ENCODE measurements at places on chromosomes 11 and 22. TPM values are rescaled to one million over a fixed set of nuclear protein-coding genes. Genes with fewer than 3 reads are reported as not detected.
A peak's percentile ranks its signal among the peaks of the same experiment; 100 is the strongest.

Gene KCNE3
- 30.0 TPM for polyA plus RNA-seq

Gene OR8A1
- polyA plus RNA-seq: not detected

GRCh38 chr11:94511932-94512781 is at the start of gene C11orf97:
TSS of gene C11orf97 (plus strand) at chr11:94512461. CDS start at chr11:94512529, 68 bp downstream.
- H3K27ac ChIP-seq: peak within 1 kb of the TSS; percentile 39
- H3K27me3 ChIP-seq: no peaks in the 10 kb centered on the region
- no peaks in the 10 kb centered on the region for H3K36me3 ChIP-seq

DNA sequence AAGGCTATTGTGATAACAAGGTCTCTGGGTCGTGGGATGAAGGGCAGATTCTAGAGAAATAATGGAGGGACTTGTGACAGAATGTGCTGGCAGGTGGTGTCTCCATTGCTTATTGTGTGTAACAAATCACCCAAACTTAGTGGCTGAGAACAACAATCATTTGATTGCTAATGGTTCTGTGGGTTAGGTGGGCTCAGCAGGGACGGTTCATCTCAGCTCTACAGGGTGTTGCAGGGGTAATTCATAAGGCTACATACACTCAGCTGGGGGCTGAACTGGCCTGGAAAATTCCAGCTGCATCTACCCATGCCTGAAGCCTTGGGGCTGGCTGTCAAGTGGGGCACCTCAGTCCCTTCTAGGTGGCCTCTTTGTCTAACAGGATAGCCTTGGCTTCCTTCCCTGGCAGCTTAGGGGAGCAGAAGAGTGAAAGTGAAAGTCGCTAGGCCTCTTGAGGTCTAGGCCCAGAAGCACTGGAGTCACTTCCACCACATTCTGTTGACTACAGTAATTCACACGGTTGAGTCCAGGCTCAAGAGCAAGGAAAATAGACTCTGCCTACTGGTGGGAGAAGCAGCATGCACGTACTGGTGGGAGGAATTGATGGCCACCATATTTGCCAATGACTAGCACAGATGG is 308.9 kb downstream of the MN1 start:
- no peaks in the 10 kb centered on the region for H3K27me3 ChIP-seq
- H3K4me3 ChIP-seq: no peak overlapping the region
- DNase-seq: no peak
- H3K27ac ChIP-seq: no peak overlapping the region

DNA sequence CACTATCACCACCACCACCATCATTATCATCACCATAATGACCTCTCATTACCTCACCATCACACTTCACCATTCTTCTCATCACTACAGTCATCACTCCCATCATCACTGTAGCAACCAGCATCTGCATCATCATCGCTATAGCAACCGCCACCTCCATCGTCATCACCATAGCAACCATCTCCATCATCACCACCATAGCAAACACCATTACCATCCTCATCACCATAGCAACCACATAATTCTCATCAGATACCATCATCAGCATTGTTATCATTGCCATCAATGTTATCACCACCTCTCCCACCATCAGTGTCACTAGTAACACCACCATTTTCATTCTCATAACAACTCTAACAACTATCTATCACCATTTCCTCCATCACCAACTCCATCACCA is 23.1 kb upstream of the CD82 start:
- no peaks in the 10 kb centered on the region for H3K36me3 ChIP-seq
- H3K4me3 ChIP-seq: no peak overlapping the region
- H3K27me3 ChIP-seq: no peaks in the 10 kb centered on the region
- H3K4me1 ChIP-seq: no peaks in the 10 kb centered on the region
- DNase-seq: no peak

- no peaks in the 10 kb centered on the region for H3K36me3 ChIP-seq
- peak; percentile 25 for DNase-seq
- no peaks in the 10 kb centered on the region for H3K27me3 ChIP-seq
- H3K4me1 ChIP-seq: peaks cover 27% of the 10 kb centered on the region
Observed at GRCh38 chr11:7495882-7496551, 10.7 kb downstream of the OLFML1 start.

- H3K4me1 ChIP-seq: no peaks in the 10 kb centered on the region
- H3K27ac ChIP-seq: no peak overlapping the region
- no peak overlapping the region for H3K4me3 ChIP-seq
- H3K27me3 ChIP-seq: no peaks in the 10 kb centered on the region
Observed at GRCh38 chr11:8833568-8834315, 77.2 kb upstream of the AKIP1 start.

GRCh38 chr22:37647928-37648327 is 8.5 kb downstream of the SH3BP1 start:
- H3K36me3 ChIP-seq: peaks cover 14% of the 10 kb centered on the region
- peak; percentile 99 for DNase-seq
- H3K4me3 ChIP-seq: no peak overlapping the region
- H3K27ac ChIP-seq: peak overlapping the region; percentile 77
- H3K4me1 ChIP-seq: peaks cover 2% of the 10 kb centered on the region
- H3K27me3 ChIP-seq: no peaks in the 10 kb centered on the region

GRCh38 chr22:33240888-33241475 is 182.8 kb upstream of the SYN3 start:
- no peaks in the 10 kb centered on the region for H3K4me1 ChIP-seq
- H3K27ac ChIP-seq: no peak overlapping the region
- no peak for DNase-seq
- no peak overlapping the region for H3K4me3 ChIP-seq

GRCh38 chr11:7672960-7673723 is at the start of gene CYB5R2:
TSS of gene CYB5R2 (minus strand) at chr11:7673500. CDS start at chr11:7672825, 675 bp downstream.
- H3K4me3 ChIP-seq: peak within 1 kb of the TSS; percentile 50
- no peaks in the 10 kb centered on the region for H3K27me3 ChIP-seq
- peak; percentile 70 for DNase-seq
- peaks cover 18% of the 10 kb centered on the region for H3K4me1 ChIP-seq
- H3K27ac ChIP-seq: peak within 1 kb of the TSS; percentile 55
